Urothelium cell line (cell line): ENCODE measurements at places on chromosomes 12 and 14.
A peak's percentile ranks its signal among the peaks of the same experiment; 100 is the strongest.

DNA sequence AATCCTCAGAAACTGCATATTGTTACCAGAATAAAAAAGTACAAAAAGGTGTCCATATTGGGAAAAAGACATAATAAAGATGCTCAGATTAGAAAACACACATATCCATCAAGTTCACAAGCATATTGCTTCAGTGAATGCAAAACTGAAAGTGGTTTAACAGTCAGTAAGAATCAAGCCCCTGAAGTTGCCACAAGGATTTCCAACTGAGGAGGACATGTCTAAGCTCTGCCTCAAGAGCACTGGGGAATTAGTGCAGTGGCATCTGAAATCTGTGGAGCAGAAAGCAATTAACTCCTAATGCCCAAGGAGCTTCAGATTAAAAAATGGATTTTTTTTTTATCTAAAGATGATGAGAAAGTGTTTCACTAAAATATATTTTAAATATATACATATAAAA, 113.2 kb downstream of the DENND5B start:
- DNase-seq, result no peak

DNA sequence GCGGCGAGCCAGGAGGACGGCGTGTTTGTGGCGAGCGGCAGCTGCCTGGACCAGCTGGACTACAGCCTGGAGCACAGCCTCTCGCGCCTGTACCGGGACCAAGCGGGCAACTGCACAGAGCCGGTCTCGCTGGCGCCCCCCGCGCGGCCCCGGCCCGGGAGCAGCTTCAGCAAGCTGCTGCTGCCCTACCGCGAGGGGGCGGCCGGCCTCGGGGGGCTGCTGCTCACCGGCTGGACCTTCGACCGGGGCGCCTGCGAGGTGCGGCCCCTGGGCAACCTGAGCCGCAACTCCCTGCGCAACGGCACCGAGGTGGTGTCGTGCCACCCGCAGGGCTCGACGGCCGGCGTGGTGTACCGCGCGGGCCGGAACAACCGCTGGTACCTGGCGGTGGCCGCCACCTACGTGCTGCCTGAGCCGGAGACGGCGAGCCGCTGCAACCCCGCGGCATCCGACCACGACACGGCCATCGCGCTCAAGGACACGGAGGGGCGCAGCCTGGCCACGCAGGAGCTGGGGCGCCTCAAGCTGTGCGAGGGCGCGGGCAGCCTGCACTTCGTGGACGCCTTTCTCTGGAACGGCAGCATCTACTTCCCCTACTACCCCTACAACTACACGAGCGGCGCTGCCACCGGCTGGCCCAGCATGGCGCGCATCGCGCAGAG, 873 bp downstream of the PLXNC1 start:
- peak; percentile 53 for DNase-seq

GRCh38 chr14:31966896-31967668, 110.0 kb upstream of the ARHGAP5 start:
- DNase-seq, result no peak

DNA sequence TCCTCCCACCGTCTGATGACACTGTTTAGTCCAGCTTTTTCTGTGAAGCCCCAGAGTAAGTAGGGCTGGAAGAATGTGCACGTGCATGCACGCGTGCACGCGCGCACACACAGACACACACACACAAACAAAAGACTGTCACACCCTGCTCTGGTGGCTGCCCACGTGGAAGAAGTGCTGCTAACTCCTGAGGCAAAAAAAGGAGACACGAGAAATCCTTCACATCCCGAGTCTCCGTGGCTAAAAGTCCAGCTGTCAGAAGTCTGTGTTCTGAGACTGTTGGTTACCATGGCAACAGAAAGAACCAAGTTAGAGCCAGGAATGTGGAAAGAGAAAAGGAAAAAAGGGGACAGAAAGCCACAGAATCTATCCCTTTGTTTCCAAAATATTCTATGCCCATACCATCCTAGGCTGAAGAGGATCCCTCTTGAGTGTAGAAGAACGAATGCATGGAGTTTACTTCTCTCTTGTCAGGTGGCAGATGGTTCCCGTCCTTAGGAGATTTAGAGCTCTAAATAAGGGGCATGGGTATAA, 1.6 kb upstream of the C12orf71 start:
- no peak for DNase-seq

GRCh38 chr12:9925705-9926393, 6.3 kb downstream of the CLEC2A start:
- DNase-seq, result peak; percentile 54

GRCh38 chr12:121288158-121288845, 8.2 kb downstream of the CAMKK2 start:
- no peak for DNase-seq

GRCh38 chr12:49255857-49256637, 8.8 kb upstream of the TUBA1C start:
- DNase-seq, result no peak

DNA sequence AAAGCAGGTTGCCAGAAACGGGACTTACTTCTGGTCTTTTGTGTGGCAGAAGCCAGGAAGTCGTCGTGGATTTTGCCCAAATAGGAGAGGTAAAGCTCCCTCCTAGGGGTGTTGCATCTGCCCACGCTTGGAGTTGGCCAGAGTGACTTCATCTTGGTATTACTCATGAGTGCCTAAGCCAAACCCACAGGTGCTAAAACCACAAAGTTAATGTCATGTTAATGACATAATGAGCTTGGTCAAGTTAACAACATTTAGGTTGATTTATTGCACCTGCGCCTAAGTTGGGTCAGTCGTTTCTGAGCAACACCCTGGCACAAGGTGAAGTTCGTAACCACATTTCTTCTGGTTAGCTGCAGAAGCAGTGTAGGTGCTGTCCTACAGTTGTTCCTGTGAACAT, 225.2 kb downstream of the FUT8 start:
- peak; percentile 87 for DNase-seq

- no peak for DNase-seq
These were observed 67.5 kb downstream of the CHST11 start for GRCh38 chr12:104524034-104524832.

DNA sequence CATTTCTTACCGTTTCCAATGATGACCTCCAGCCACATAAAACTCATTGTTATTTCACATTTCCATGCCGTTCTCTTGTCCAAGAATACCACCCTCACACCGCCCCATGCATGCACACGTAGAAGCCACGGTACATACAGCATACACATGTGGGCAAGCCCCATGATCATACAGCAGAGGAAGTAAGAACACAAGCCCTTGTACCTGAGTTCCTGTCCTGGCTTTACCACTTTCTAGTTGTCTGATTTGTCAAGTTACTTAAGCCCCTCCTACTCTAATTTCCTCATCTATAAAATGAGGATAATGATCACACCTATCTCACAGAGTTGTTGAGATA, 59.9 kb downstream of the DUSP16 start:
- no peak for DNase-seq

- no peak for DNase-seq
These were observed 407.5 kb upstream of the CLEC14A start for GRCh38 chr14:38663382-38663781.

DNA sequence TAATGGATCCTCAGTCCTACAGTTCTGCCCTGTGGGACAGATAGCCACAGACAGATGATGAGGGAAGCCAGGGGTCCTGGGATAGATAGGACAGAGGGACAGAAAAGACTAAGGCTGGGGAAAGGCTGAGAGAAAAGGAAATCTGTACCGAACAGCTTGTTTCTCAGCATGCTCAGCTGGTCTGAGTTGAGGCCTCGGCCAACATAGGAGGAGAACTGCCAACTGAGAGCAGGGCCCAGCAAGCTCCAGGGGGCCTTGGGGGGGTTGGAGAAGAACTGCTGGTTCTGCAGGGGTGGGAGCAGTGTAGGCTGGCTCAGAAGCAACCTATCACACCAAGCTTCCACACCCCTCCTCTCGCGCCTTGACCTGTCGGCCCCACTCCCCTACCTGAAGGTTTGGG, 10.1 kb downstream of the IL23A start:
- DNase-seq, result no peak

DNA sequence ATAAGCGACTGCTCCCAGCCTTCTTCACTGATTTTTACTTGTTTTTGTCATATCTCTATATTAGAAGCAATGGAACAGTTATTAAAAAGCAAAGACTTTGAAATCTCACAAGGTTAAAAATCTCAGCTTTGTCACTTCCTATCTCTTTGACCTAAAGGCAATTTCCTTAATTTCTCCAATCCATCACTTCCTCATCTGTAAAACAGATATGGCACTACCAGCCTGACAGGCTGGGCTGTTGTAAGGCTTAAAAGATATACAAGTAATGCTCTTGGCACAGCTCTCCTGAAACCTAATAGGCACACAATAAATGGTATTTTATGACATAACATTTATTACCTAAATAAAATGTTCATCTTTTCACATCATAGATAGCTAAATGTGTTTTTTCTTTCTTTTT, 25.6 kb downstream of the ATXN2 start:
- DNase-seq, result no peak

DNA sequence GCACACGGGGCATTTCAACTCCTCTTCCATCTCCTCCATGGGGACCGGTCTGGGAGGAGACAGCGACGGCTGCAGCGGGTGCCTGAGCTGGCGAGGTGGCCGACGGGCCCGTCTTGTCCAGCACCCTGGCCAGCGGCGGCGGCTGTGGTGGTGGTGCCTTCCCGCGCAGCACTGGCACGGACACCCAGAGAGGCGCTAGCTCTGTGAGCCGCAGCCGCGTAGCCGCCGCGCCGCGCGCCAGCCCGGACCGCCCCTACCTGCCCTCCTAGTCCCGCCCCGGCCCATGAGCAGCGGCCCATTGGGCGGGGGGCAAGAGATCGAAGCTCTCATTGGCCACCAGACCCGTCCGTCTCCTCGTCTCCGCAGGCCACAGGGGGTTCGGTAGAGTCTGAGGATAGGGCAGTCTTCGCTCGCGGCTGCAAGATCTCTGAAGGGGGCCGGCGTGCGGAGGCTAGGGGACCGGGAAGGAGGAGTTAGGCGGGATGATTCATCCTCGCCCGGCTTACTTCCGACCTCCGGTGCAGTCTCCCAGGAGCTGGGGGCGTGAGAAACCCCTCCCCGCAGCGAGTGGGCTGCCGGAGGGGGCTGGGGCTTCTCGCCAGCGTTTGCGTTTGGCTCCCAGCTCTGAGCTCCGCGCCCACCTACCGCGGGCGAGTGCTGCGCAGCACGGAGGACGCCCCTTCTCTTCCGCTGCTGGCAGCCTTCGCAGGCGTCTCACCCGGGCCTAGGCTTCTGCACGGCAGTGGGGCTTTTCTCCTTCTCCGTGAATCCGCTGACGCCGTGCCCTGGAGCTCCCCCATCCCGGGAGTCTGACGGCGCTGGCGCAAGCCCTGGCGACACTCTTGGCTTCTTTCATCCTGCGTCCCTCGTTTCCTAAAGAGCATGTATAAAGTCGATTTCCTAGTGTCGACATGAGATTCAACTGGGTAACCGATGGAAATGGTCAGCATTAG, at the start of gene TRIM9:
TRIM9 (minus strand) TSS at position 205 of the 953 bp plus-strand sequence; CDS start at position 39, 166 bp downstream.
- peak; percentile 100 for DNase-seq

DNA sequence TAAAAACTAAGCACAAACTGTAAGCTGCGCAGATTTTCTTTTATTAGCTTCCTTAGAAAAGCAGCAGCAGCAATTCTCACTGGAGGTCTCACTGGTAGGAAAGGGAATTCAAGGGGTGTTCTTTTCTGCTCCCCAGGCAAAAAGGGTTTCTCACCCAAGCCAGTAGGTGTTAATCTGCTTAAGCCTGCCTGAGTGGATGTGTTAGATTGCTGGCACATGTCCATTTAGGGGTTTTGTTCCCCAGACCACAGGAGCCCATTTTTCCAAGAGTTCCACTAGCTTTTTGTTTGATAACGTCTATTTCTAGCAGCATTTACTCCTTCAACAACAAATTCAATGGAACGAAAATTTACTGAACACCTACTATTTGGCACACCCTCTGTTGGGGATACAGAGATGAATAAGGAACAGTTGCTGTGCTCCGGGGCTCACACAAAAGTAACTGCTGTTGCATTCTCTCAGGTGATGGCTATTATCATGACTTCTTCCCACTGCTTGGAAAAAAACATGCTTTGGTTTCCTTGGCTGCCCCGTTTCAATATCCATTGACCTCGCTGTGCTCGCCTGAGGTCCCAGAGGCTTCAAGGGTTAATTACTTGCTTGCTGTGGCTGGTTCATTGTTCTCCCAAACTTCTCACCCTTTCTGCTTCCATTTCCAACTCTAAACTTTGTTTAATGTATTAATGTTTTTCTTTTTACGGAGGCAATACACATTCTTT, 31.1 kb upstream of the RIC8B start:
- DNase-seq, result no peak

GRCh38 chr12:48683534-48683933, 1.5 kb upstream of the KANSL2 start:
- no peak for DNase-seq

GRCh38 chr14:75063491-75064204, at the start of gene ACYP1:
ACYP1 (minus strand) TSS chr14:75064024; CDS start chr14:75063553, 471 bp downstream.
- peak; percentile 99 for DNase-seq

- no peak for DNase-seq
These were observed 66.4 kb downstream of the TESC start for GRCh38 chr12:117032593-117033381.

DNA sequence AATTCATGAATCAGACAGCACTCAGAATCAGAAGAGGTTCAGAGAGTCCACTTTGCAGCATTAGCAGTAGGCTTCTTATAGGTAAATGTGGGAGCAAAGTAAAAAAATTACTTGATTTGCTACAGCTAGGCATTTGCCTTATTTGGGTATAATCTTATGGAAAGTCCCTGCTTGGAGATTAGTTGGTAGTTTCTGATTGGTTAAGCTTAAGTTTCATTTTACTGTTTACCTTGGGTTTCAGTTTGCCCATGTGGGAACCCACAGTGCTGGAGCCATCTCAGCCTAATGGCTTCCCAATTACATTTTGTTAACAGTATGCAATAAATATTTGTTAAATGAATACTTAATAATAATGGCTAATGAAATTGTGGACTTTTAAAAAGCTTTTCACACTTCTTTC, 311.0 kb upstream of the FLRT2 start:
- no peak for DNase-seq

DNA sequence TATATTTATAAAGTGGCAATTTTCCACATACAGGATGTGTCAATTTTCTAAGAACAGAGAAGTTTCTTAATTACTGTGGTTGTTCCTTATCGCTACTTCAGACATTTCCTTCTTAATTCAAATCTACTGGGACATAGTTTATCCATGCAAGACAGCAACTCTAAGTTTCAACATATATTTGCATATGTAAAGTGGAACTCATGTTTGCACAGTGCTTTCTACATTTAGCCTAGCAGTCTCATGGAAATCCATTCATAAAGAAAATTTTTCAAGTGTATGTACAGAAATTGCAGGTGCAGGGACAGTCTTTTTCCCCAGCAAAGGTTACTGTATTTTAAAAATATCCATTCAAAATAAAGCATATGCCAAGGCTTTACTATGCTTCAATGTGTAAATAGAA, 956.7 kb upstream of the SEL1L start:
- DNase-seq, result no peak

DNA sequence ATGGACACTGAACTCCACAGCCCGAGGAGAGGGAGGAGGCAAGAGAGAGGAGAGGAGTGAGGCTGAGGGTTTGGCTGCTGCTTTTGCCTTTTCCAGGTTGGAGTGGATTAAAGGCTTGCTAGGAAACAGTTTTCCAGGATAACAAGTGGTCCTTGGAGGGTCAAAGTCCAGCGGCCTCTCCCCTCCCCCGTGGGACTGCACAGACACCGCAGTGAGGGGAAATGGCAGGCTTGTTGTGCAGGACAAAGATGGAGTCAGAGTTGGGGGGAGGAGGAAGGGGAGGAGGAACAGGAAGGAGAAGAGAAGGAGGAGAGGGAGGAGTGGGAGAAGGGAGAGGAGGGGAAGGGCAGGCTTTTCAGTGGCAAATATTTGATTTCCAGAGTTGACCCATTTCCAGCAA, 245.5 kb downstream of the RBM19 start:
- DNase-seq, result no peak

GRCh38 chr12:131194166-131194565, 240.5 kb downstream of the ADGRD1 start:
- no peak for DNase-seq

GRCh38 chr14:76267322-76268046, 108.5 kb upstream of the ESRRB start:
- no peak for DNase-seq

GRCh38 chr14:104926619-104927431, 2.1 kb downstream of the PLD4 start:
- DNase-seq, result no peak
